Fibroblast of villous mesenchyme (primary cell): ENCODE measurements at places on chromosomes 11 and 22. TPM values are rescaled to one million over a fixed set of nuclear protein-coding genes. Genes with fewer than 3 reads are reported as not detected.
A peak's percentile ranks its signal among the peaks of the same experiment; 100 is the strongest.

Gene RIMBP3B
- under 0.01 and 0.32 TPM in 2 replicates for total RNA-seq

DNA sequence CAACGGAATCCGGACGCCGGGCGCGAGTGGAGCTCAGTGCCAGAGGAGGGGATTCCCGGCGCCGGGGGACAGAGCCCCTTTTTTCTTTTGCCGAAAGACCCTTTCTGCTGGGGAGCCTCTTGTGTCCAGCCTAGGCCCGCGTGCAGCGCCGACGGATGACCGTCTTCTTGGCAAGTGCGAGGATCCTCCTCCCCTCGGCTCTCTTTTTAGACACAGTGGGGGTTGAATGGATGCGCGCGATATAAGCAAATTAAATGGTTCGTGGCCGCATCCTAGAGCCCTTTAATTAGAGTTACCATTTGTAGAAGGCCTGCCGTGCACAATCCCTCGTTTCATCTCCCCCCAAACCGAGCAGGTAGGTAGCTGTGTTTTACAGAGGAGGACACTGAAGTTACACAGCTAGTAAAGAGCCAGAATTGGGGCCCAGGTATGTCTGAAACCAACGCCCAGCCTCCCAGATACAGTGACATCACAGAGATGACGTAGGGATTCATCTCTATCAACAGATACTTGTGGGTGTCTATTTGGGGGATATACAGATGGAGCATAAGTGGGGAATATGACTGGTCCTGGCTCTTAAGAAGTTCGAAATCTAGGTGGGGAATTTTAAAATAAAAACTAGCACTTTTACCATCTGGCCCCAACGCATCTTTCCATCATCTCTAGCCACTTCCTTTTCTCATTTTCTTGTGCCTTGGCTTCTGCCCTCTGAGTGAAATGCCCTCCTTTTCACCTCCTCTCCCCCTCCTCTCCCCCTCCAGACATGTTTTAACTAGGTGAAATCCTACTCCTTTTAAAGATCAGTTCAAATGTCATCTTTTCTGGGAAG is 875 bp downstream of the TCP11L1 start:
- DNase-seq, result peak; percentile 31

DNA sequence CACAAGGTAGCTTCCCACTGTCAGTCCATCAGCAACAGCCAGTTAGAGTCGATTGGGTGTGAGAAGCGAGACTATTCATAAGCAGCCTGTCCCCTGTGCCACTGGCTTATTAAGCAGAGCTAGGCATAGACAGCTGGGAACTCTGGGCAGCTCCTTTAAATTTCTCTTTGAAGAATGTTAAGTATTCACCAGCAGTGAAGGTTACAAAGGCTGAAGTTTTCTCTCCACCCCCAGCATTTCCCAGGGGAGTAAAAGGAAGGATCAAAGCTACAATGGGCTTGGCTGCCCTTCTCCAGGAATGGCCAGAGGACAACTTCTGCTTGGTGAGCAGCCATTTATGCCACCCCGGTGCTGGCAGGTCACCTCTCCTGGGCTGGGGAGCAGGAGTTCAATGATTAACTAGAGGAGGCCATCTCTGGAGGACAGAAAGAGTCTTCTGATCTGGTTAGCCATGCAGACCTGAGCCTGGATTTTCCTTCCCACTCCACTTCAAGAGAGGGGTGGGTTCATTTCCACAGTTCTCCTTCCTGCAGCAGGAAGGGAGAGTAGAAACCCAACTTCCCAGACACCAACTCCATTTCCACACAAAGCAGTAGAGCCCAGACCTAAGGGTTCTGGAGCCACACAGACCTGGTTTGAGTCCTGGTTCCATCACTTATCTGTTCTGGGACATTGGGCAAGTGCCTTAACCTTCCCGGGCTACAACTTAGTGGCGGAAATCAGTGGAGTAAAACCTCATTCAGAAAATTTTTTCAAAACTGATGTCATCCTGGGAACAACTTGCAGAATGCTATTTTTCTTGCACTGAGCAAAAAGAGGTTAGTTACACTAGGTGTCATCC is 22.6 kb downstream of the POU2AF3 start:
- no peak for DNase-seq

DNA sequence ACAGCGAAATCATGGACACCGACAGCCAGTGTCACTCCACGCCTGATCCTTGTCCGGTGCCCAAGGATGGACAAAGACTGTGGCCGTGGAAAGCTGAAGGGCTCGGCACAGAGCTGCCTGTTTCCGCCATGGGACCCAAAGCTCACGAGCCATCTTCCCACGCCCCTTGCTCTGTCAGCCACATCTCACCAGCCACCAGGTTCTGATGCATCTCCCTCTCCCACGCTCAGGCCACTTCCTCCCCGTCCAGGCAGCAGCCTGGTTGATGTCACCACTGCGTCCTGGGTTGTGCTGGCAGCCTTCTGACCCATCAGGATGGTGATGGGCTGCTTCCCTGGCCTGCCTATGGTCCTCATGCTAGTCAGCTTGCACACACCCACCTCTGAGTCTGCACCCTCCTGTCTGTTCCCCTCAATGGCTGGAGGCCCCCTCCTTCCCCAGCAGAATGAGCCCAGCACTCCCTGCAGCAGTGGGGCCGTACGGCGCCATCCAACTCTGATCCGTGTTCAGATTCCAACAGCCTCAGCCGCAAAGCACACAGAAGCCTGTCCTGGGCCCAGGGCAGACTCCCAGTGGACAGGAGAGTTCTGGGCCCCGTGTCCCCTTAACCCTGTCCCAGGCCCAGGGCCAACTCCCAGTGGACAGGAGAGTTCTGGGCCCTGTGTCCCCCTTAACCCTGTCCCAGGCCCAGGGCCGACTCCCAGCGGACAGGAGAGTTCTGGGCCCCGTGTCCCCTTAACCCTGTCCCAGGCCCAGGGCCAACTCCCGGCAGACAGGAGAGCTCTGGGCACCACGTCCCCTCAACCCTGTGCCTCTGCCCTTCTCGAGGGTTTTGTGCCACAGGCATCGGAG is 259.5 kb downstream of the BRD1 start:
- no peak for DNase-seq

DNA sequence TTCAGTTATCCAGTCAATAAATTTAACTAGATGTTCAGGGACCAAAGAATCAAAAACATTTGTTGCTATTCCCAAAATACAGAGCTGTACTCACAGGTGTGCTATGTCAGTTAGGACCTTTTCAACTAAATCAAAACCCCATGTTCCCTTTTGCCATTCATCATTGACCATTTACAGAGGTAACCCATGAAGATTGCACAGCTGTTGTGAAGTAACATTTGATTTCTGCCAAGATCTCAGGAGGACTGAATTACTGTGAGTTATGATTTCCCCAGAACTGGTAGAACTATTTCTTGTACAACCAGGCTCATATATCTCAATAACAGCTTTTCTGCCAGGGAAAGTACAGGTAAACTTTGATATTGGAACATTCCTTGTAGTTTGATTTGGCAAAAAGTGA is 131.1 kb upstream of the FIBIN start:
- no peak for DNase-seq

- DNase-seq, result no peak
Observed at GRCh38 chr11:73178681-73179080, 36.6 kb upstream of the FCHSD2 start.

DNA sequence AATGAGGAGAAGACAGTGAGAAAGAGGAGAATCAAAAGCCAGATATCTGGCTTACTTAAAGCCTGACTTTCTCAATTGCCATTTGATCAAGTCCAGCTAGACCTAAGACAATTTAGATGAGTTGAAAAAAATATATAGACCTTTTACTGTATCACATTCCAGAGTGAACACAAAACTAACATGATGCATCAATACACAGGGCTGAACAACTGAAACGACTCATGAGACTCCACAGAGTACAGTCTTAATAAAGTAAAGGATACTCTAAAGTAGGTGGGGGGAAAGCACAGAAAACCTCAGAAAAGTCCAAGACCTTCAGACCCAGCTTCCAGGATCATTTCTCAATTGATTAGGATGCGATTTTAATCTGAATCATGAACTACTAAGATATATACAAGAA is 95.3 kb upstream of the OR9G4 start:
- DNase-seq, result no peak

- DNase-seq, result no peak
Observed at GRCh38 chr22:19743651-19744050, 16.9 kb upstream of the TBX1 start.
